ENCODE measurements at places on chromosomes 1 and 21.
A peak's percentile ranks its signal among the peaks of the same experiment; 100 is the strongest.

- no peak for DNase-seq
Measured at GRCh38 chr1:97084546-97084945, 363.0 kb downstream of the PTBP2 start.

DNA sequence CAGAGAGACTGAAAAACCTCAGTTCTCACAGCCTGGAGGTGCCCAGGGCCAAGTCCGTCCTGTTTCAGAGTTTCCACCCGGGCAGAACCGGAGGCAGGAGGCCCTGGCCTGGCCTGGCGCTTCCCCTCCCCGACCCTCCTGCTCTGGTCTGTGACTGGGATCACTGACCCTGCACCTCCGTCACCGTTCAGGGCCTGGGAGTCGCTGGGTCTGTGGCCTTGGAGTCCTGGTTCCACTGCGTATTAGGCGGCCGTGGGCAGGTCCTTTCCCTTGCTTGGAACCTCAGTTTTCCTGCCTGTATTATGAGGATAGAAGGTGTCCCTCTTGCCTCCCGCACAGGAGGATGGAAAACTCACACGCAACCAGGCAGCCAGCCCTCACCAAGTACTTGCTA, 533 bp upstream of the PLA2G2E start:
- no peak for DNase-seq

DNA sequence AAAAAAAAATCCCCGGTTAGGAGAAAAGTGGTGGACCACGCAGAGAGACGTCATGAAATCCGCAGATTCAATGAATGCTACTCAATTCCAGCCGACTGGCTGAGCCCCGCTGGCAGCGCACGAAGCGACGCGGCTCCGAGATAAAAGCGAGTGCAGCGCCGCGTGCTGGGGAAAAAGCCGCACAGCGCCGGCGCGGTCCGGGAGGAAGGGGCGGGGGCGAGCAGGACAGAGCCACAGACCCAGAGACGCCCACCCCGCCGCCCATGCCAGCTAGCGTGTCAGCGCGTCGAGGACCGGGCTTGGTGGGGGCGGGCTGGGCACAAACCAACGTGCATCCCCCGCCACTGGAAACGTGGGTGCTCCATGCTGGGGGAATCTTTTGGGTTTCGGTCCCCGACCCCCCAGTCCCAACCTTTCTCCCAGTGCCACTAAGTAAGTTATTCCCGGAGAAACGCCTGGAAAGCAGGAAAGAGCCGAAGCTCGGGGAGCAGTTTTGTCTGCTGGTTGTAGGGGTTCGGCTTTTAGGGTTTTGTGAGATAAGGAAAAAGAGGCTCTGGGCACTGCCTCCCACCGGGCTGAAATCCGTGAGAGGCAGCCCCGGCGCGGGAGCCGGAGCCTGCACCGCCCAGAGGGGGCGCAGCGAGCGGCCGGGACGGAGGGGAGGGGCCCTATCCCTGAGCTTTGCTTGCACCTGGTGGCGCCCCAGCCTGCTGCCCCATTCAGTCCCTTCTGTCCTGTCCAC, at the start of gene KCNJ6:
TSS of gene KCNJ6 (minus strand) at position 148 of the 742 bp plus-strand sequence. CDS start 75,775 bp downstream, outside the sequence.
- no peak for DNase-seq

DNA sequence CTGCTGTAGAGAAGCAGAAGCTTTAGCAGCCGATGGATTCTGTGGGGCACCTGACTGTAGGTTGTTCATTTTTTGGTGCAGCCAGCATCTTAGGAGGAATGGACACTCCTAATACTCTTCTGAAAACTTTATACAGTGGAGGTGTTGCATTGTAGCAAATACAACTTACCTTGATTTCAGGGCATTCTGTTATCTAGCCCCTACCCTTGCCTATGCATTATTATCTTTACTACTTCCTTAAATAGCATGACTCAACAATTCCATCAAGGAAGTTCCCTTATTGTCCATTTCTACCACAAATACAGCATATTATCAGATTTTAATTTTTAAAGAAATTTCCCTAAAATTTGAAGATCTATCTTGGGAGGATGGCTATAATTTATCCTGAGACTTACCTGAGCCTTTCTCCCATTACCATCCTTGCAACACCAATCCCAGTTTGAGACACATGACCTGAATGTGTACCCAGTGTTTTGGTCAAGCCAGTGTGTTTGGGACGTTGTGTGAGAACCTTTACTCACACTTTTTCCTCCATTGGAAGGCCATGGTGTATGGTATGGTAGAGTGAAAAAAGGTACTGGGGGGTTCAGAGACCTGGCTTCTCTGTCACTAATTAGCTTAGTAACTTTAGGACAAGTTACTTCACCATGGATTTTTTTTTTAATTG, 9.2 kb downstream of the POU2F1 start:
- DNase-seq: no peak

DNA sequence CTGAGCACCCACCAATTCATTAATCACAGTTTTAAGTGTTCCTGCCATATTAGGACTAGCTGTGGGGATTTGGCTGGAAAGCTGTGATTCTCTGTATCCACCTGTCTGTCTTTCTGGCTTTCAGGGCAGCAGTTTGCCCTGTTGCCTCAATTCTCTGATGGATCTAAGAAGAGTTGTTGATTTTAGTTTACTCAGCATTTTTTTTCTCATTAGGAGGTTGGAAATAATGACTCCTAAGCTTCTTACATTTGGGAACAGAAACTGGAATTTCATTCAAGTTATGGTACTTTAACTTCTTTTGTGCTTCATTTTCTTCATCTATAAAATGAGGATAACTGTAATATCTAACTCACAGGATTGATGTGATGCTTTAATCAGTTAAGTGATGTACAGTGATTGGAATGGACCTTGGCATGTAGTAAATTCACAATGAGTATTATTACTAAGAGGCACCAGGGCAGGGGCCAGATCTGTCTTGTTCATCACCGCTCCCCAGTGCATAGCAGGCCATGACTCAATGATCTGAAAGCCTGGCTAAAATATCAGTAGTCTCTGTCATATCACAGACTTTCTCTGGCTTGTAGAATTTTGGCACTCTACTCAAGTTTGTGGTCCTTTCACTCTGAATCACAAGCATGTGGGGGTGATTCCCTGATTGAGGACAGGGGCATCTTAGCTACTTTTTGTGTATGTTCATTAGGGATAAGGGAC, 51.4 kb upstream of the GREM2 start:
- no peak for DNase-seq

GRCh38 chr1:51157395-51157794, 55.4 kb downstream of the C1orf185 start:
- DNase-seq: no peak

DNA sequence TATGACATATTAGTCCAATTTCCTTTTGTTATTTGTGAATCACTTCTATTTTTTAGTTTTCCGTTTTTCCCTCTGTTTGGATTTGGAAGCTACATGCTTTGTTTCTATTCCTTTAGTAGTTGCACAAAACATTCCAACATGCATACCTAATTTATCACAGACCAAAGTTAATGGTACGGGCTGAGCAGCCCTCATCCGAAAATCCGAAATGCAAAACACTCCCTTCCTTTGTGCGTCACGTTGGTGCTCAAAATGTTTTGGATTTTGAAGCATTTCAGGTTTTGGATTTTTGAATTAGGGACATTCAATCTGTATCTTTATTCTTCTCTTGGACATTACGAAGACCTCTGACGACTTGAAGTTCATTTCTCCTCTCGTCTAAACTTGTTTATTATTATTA, 124.8 kb downstream of the PCNX2 start:
- DNase-seq: no peak

- DNase-seq: no peak
Measured at GRCh38 chr21:43603233-43603626, 56.1 kb downstream of the HSF2BP start.

DNA sequence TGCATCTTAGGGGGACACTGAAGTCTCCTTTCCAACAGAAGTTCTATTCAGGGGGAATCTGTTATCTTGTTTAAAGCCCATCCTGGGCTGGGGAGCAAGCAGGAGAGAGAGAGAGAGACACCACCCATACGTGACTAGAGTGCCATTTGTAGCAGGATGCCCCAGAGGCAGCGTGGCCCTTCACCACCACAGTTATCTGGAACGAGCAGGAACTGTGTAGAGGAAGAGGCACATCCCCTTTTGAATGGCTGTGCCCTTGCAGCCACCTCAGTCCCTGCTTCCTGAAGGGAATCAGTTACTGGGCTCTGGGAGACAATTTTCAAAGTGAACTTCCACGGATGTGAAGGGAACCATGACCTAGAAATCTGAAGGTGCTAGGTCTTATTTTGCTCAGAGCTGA, 19.4 kb upstream of the LAMTOR5 start:
- DNase-seq: no peak

GRCh38 chr1:110412576-110412975, 5.1 kb upstream of the LAMTOR5 start:
- DNase-seq: peak; percentile 80

DNA sequence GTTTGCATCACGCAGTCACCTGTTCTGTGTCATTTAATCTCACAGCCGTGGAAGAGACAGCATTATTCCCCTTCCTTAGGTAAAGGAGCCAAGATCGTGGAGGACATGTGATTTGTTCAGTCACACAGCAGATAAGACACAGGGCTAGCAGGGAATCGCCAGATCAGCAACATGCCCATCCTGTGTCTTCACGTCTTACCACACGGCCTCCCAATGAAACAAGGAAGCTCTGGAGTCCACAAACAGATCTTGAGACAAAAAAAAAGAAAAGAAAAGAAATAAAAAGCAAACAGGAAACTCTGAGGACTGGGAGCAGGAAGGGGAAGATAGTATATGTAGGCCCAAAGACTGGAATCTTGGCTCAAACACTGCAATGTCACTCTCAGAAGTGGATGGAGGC, 155.3 kb downstream of the ADSS2 start:
- no peak for DNase-seq

DNA sequence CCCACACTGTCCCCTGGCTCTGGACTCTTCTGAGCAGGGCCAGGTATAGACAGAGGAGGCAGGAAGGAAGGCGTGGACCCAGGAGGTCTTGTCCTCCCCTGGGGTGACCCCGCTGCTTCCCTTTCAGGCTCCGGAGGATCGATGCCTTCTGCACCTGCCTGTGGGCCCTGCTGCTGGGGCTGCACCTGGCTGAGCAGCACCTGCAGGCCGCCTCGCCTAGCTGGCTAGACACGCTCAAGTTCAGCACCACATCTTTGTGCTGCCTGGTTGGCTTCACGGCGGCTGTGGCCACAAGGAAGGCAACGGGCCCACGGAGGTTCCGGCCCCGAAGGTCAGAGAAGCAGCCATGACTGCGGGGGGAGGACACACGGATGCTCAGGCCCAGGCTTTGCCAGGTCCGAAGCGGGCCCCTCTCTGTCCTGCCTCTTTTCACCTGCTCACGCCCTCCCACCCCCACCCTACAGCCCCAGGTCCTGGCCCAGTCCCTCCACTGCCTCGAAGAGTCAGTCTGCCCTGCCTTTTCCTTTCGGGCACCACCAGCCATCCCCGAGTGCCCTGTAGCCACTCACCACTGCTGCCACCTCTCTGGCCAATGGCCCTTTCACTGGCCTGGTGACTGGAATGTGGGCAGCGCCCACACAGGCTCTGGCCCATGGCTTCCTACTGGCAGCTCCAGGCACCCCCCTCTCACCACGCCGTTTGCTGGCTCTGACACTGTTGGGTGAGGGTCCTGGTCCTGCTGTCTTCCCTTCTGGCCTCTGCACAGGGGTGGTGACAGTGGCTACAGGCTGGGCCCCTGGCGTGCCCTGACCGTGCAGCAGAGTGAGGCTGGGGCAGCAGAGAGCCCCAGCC, 13.5 kb downstream of the TMEM201 start:
- DNase-seq: no peak

DNA sequence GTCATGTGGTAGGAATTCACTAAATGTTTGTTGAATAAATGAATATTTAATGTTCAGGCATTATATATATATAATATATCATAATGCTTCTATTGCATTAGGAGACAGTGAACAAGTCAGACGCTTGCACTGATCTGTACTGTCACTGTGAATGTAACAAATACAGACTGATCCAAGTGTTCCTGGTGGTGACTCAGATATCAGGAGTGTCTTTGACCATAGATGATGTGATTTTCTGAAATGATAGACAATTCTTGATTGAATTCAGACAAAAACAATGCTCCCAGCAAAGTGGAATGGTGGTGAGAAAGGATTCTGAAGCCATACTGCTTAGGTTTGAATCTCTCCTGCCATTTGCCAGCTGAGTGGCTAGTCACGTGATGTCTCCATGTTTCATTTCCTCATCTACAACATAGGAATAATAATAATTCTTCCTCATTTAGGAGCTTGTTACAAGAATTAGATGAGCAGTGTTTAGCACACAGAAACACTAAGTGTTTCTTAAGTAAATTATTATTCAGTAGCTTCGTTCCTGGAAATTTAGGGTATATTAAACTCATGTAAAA, 71.0 kb downstream of the OLFML2B start:
- DNase-seq: no peak

DNA sequence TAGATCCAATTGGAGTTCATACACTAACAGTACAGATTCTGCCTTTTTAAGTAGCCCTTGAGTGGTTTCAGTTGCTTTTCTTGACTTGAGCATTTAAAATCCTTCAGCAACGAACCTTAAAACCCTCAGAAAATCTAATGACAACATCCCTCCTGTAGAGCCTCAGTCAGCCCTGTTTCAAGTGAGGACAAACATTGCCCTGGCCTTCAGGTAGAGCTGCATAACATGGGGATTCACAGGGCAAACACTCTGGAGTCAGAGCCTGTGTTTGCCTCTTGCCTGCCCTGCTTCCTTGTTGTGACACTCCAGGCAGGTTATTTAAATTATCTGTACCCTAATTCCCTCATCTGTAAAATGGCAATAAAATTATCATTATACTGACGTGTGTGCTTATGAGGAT, 96.1 kb upstream of the KCNA3 start:
- DNase-seq: no peak

- no peak for DNase-seq
Measured at GRCh38 chr1:36572142-36572715, 89.5 kb upstream of the CSF3R start.

DNA sequence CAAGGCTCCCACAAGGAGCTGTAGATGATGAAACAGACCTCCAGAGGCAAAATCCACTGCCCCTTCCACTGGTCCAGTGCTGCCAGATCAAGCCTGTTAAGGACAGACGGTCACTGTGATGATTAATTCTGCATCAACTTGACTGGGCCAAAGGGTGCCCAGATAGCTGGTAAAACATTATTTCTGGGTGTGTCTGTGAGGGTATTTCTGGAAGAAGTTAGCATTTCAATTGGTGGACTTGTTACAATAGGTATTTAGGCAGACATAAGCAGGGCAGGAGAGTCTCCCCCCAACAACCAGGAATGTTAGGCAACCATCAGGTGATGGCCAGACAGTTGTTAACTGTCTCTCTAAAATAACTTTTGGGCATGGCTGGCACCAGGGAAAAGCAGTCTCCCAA, 40.9 kb upstream of the GALNT2 start:
- no peak for DNase-seq

GRCh38 chr1:160046494-160047110, 14.8 kb upstream of the PIGM start:
- DNase-seq: peak; percentile 73

DNA sequence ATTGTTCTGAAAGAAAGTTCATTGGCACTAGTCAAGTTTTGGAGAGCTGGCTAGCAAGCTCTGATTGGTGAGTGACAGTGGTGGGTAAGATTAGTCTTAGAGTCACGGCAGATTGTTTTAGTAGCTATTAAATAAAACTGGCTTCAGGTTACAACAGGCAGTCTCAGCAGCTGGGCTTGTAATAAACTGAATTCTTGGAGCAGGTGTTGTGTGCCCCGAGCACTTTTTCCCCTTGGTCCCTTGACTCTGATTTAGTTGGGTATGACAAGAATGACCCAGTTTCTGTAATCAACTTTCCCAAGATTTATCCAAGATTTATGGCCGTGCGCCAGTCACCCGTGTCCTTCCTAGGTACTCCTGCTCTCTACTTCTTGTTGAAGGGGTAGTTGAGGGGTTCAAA, 40.2 kb downstream of the TBCE start:
- no peak for DNase-seq

Data from B cell (primary cell).